ENCODE measurements at places on chromosomes 1 and 21.
A peak's percentile ranks its signal among the peaks of the same experiment; 100 is the strongest.

- DNase-seq: no peak
These were observed 45.2 kb downstream of the SLC44A3 start for GRCh38 chr1:94865360-94865759.

GRCh38 chr1:5680600-5680999, 311.6 kb downstream of the NPHP4 start:
- no peak for DNase-seq

DNA sequence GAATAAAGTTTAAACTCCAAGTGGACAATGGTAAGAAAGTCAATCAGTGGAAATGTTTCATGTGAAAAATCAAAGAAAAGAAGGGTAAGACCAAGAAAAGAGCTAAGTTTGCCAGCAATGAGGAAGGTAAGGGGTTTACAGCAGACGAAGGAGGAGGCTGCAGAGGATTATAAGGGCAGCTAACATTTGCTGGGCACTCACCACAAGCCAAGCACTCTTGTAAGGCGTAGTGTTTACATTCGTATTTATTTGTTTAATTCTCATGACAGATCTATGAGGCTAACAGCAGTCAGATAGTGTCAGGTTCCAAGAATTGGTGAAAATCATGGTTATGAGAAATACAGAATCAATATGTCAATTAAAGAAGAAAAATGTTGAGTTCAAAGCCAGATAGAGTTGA, 75.2 kb upstream of the NGF start:
- DNase-seq: no peak

DNA sequence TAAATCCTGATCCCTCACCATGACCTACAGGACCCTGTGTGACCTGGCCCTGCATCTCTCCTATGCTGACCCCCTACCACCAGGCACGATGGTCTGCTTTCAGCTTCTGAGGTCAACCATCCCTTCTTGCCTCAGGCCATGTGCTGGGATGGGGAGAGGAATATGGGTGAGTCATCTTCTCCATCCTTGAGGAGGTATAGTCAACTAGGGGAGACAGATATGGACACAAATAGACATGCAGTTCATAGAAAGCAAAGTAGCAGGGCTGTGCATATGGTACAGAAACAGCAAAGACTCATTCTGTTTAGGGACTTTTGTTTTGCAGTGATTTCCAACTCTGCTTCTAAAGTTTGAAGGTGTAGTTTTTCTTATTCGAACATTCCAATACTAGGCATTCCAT, 250.8 kb upstream of the FGGY start:
- DNase-seq: no peak

- DNase-seq: no peak
These were observed 44.6 kb downstream of the JAK1 start for GRCh38 chr1:64921771-64922170.

DNA sequence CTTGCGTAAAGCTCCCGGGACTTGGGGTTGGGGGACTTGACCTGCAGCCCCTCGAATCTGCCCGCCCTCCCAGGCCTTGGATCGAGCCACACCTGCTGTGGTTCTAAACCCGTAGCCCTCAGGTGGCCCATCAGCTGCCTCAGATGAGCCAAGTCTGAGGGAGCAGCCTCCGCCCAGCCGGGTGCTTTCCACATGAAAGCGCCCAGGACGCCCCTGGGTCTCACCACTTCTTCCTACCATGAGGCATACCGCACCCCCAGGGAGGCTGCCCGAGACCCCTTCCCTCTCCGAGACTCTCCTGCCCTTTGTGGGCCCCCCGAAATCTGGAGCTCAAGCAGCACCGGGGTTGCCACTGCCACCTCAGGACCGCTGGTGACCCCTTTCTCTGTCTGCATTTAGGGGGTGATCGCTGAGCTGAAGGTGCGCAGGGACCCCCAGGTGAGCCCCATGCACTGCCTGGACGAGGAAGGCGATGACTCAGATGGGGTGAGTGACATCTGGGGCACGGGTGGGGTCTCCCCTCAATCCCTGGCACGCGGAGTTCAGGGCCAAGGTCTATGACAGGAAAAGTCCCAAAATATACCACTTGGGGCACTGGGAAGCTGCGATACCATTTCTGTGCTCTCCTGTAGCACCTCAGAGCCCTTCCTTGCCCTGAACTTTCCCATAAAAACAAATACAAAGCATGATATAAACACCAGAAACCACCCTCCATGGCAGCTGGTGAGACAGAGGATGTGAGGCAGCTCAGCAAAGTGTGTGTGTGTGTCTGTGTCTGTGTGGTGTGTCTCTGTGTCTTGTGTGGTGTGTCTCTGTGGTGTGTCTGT, 68.5 kb downstream of the SLC19A1 start:
- no peak for DNase-seq

GRCh38 chr1:117301901-117302300, 65.3 kb upstream of the MAN1A2 start:
- DNase-seq: no peak

GRCh38 chr1:96236156-96236739, 485.3 kb upstream of the PTBP2 start:
- DNase-seq: no peak

DNA sequence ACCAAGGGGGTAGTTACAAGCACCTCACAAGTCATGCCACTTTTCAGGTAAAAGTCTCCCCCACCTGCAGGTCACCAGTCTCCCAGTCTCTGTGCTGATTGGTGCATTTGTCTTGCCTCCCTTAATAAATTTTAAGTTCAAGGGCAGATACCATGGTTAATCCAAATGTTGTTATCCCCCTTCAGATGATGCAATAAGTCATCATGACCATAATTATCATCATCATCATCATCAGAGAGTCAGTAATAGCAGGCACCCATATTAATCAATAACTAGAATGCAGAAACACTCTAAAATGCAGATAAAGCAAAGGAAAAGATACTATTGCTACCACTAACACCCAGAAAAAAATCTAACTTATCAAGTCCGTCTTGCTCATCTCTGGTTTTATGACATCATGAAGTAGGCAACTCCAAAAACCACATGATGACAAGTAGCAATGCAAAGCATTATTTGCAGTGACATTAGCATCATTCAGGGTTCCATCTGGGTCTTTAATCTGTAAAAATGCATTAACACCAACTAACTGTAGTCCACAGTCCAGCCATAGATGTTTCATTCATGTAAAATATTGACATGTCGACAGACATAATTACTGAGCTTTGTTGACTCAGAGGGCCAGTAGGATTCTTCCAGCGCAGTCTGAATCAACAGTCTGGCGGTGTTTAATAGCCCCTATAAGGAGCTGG, 492.0 kb upstream of the RUNX1 start:
- no peak for DNase-seq

- DNase-seq: no peak
These were observed 77.0 kb downstream of the RWDD3 start for GRCh38 chr1:95311014-95311413.

GRCh38 chr21:25764065-25764464, 29.3 kb downstream of the GABPA start:
- DNase-seq: no peak

- DNase-seq: no peak
These were observed 148.6 kb upstream of the ETV3 start for GRCh38 chr1:157286646-157287420.

DNA sequence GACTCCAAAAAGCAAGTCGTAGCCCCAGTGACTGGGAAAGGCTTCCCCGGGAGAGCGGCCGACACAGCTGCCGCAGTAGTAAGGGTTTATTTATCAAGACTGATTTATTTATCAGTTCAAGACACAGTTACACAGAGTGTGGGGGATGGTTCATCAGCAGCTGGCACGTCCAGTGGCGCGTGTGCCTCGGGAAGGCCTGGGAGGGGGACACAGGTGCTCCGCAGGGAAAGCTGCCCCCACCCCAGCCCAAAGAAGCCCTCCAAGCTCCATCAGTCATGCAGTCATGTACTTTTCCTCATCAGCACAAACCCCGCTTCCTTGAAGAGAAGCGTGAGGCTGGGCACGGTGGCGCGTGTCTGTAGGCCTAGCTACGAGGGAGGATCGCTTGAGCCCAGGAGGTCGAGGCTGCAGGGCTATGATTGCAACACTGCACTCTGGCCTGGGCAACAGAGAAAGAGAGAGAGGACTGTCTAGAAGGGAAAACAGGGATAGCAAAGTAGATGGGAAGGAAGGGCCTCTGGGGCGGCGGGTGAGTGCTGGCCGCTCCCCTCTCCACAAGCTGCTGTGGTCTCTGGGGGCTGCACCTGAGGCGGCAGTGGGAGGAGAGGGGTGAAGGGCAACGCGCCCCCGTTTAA, 53.2 kb downstream of the PRKCZ start:
- DNase-seq: no peak

GRCh38 chr1:24294228-24294672, 24.9 kb upstream of the GRHL3 start:
- DNase-seq: no peak

DNA sequence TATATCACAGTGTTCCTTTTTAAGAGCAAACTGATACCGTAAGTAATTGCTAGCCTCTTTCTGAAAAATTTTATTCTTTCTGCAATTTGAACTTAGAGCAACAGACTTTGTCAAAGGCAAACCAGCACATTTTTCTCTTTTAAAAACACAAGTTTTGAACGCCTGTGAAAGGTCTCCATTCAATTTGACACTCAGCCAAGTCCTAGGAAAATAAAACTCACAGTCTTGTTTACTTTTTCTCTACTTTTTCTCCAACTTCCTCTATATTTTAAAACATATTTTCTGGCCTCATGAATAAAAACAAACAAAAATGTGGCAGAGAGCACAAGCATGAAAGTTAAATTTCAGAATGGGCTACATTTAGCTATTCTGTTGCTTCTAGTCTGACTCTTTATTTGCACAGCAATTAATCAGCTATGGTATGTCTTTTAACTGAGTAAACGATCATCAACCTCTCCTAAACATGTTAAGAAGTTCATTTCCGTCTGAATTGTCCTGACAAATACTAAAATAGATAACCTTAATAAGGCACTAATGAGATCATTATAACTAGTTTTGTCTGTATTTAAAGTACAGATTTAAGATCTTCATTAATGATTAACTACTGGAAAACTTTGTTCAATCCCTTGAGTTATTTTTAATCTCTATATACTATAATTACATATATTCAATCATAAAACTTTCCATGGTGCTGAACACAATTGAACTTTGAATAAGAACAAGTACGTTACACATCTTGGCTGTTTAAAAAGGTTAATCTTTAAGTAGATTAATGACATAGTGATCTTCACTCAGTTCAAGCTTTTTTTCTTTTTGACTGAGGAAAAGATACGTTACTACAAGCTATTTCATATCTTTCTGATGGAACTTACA, 550.6 kb downstream of the PTBP2 start:
- no peak for DNase-seq

- no peak for DNase-seq
These were observed 43.3 kb downstream of the URB2 start for GRCh38 chr1:229669333-229669732.

DNA sequence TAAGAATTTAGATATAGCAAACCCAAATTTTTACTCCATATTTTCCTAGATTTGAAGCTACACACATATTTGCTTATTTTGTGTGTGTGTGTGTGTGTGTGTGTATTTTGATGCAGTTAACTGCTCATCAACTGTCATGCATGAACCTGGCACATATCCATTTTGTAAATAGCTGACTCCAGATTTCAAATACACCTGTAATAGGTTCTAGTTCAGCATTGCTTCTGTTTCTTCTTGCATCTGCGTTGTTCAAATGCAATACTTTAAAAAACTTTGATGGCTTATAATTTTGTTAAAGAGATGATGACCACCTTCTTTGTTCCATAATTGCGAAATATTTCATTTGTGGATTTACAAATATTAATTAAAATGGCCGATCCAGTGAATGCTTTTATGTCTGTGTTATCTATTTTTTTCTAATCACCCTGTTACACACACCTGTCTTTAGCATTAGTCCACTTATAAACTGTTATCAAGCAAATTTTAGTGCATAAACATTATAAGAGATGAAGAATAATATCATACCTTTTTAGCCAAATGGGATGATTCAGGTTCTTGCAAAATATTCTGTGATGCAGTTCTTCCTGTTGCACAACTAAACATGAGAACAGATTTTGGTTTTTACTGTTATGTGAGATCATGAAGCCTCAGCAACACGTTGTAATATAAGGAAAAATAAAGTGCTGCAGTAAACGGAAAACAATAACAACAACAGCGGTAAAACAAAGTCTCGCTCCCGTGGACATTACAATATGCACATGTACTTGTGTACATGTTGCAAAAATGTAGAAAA, 12.7 kb upstream of the S100A11 start:
- no peak for DNase-seq

DNA sequence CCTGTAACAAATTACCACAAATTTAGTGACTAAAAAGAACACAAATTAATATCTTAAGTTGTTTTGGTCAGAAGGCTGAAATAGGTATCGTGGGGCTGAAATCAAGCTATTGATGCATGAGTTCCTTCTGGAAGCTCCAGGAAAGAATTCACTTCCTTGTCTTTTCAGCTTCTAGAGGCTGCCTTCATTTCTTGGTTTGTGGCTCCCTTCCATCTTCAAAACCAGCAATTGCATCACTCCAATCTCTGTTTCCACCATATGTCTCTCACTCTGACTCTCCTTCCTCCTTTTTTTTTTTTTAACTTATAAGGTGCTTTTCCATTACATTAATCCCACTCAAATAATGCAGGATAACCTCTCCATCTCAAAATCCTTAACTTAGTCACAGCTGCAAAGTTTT, 78.4 kb downstream of the OLFM3 start:
- DNase-seq: no peak

GRCh38 chr21:33890187-33890586, 25.4 kb downstream of the ATP5PO start:
- no peak for DNase-seq

- DNase-seq: no peak
These were observed 497 bp downstream of the ID3 start for GRCh38 chr1:23558872-23559135.

- no peak for DNase-seq
These were observed 27.1 kb downstream of the PKP1 start for GRCh38 chr1:201310251-201310985.

DNA sequence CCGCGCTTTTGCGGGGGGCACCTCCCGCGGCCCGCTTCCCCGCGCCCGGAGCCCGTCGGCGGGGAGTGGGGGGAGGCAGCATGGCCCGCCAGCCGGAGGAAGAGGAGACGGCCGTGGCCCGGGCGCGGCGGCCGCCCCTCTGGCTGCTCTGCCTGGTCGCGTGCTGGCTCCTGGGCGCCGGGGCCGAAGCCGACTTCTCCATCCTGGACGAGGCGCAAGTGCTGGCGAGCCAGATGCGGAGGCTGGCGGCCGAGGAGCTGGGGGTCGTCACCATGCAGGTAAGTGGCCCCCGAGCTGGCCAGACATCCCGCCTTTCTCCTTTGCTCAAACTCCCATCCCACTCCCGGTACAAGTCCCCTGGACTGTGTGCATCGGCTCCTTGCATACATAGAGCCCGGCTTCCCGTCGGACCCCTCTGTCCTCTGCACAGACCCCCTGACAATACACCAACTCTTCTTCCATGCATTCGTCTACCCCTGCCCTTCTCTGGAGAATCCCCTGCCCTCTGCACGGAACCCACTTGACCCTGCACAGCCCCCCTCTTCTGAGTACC, 812 bp downstream of the CACHD1 start:
- DNase-seq: peak; percentile 71

Measured in ecto neural progenitor cell (in vitro differentiated cells).